ENCODE measurements at places on chromosomes 4 and X.

DNA sequence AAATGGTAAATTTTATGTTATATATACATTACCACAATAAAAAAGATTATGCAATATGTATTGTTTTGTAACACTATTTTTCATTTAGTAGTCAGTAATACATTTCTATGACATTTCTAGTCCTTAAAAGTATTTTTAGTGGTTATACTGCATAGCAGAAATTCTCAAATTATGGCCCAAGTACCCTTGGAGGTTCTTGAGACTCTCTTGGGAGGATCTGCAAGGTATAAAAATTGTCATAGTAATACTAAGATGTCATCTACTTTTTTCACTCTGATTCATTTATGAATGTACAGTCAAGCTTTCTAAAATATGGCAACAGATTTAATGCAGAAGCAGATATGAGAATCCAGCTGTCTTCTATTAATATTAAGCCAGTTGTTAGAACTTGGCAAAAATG is 138.6 kb upstream of the NAP1L5 start:
- no peak for DNase-seq

DNA sequence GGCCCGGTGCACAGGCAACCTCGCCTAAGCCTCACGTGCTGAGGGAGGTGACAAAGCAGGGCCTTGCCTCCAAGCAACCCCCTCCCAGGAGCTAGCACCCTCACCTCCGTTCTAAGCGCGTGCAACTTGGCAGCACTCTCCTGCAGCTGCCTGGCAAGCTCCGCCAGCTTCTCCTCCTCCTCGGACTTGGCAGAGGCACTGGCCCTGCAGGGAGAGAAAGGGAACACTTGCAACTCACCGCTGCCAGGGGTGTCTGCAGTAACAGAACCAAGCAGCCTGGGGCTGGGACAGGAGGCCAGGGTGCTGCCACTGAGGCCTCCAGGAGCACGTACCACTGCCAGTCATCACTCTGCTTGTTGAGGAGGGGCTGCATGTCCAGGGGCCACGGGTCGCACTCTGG is 10.3 kb upstream of the TREX2 start:
- no peak for DNase-seq

- no peak for DNase-seq
Observed at GRCh38 chrX:10395643-10396042, 224.7 kb downstream of the MID1 start.

- DNase-seq, result no peak
Observed at GRCh38 chr4:121243485-121243884, 79.4 kb upstream of the TNIP3 start.

GRCh38 chr4:177308125-177308524 is 1.5 kb upstream of the NEIL3 start:
- DNase-seq, result no peak

GRCh38 chr4:37889849-37890800 is 759 bp upstream of the TBC1D1 start:
- no peak for DNase-seq

DNA sequence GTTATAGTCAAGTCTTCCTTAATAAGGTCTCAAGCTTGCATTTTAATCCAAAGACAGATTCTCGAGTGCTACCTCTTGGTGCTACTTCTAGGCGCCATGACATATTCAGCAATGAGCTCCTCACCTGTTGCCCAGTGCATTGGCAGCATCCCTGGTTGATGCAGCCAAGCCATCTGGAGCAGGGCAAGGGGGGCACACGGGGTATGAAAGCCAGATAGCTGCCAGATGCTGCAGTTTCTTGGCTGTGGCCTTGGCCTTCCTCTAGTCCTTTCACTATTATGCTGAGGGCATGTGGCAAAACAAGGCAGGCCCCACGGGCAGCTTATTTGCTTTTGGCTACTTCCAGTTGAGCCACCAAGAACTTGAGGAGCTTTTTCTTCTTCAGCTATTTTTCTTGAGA is 168.6 kb upstream of the PGRMC2 start:
- no peak for DNase-seq

- DNase-seq, result no peak
Observed at GRCh38 chr4:84800256-84800655, 166.2 kb downstream of the WDFY3 start.

DNA sequence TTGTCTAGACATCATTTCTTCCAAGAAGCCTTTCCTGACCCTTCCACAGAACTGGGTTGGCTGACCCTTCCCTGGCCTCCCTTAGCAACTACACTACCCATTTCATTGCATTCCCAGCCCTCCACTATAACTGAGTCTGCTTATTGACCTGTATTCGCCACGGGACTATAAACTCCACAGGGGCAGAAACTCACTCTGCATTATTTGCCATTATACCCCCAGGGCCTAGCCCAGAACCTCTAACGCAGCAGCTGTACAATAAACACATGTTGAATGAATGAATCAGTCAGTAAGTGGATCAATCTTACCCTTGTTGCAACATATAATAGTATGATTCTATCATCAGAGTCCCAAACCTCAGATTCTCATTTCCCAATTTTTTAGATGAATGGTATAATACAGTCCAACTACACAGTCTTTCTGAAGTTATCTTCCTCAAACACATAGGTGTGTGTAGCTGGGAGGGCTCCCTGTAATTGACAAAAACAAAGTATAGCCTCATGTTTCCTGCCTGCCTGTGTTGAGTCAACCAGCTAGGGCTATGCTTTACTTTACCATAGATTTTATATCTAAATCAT is 209.3 kb downstream of the CHIC2 start:
- DNase-seq, result no peak

DNA sequence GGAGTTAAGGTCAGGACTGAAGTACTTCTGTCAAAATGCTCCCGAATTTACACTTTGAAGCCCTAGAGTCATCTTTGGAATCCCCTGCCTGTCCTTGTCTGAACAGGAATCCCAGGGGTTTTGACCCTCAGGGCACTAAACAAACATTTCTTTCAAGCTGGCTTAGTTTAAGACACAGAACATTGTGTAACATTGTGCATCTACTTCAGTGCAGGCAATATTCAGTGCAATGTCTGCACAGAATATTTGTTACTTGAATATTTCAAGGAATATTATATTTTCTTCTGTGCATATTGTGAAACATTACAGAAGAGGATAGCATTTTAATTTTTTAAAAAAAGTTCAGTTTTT is 763.4 kb downstream of the PCDH18 start:
- DNase-seq, result no peak

GRCh38 chr4:84750960-84751283 is 168.0 kb downstream of the CDS1 start:
- DNase-seq, result no peak

DNA sequence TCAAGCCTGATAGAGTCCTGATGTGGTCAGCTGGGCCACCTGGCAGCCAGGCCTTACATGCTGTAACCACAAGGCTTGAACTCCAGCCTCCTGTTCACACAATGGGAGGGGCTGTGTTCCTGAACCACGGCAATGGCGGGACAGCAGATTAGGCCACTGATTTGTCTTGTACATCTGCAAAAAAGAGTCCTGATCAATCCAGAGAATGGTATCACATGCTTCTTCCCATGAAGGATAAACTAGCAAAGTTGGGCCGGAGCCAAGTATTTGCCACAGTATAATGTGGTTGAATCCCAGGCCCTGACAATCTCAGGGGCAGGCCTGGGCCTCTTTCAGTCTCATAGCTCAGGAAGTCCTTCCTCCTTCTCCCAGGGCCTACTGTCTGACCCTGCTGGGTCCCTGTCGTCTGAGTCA is 2182.5 kb upstream of the AGA start:
- DNase-seq, result no peak

GRCh38 chr4:69057620-69058409 is 38.5 kb upstream of the UGT2B7 start:
- DNase-seq, result peak; percentile 22

GRCh38 chr4:150329373-150329772 is 251.1 kb downstream of the DCLK2 start:
- no peak for DNase-seq

- DNase-seq, result no peak
Observed at GRCh38 chrX:94831364-94831763, 1157.4 kb downstream of the FAM133A start.

GRCh38 chrX:16739574-16739973 is 20.2 kb downstream of the SYAP1 start:
- no peak for DNase-seq

DNA sequence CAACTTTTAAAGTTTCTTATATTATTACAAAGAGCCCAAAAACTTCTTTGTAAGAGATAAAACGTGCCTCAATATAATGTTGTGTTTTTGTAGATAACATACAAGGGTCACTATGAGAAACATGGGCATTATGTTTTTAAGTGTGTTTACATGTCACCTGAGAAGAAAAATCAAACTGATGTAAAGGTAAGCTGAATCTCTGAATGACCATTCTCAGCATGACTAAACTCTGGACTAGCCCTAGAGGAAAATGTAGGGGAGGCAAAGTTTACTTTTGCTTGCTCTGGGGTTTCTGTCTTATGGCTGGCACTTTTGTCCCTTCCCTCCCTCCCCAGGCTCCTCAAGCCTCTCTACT is 6.8 kb downstream of the MEPE start:
- no peak for DNase-seq

- no peak for DNase-seq
Observed at GRCh38 chrX:15150586-15150985, 119.3 kb downstream of the ASB9 start.

- DNase-seq, result peak; percentile 13
Observed at GRCh38 chrX:141176586-141177451, at the start of gene LDOC1. Gene LDOC1 (minus strand): TSS chrX:141177129. CDS start chrX:141177021, 108 bp downstream.

GRCh38 chrX:27619459-27619858 is 29.3 kb downstream of the DCAF8L2 start:
- DNase-seq, result no peak

DNA sequence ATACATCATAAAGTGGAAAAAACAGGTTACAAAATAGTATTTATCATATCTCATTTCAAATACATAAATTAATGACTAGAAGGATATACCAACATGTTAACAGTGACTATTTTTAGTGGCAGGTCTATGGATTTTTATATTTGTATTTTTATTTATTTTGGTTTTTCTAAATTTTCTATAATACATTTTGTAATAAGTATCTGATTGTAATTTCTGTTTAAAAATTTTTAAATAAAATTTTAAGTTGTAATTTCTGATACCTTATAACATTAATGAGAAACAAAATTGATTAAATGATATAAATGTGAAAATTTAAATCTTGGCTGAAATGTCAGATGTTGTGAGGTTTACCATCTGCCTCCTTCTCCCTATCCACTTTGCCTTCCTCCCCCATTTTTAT is 2.5 kb downstream of the NONO start:
- no peak for DNase-seq

GRCh38 chr4:68368691-68369131 is 18.8 kb upstream of the YTHDC1 start:
- DNase-seq, result no peak

DNA sequence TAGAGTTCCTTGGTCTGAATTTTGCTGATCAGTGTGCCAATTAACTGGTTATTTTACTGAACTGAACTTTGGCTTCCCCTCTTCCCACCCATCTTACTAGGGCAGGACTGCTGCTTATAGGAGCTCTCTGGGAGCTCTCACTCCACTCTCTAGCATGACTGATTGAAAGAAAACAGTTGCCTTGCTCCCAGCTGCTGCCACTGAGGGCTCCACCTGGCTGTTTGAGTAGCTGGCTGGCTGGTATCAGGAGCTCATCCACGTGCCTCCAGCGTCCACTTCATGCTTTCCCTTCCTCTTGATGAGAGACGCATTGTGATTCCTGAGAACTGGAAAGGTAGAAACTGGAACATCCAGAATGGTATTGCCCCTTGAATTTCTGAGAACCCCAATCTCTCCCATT is 73.0 kb upstream of the KLHL13 start:
- DNase-seq, result no peak

GRCh38 chr4:10737337-10737736 is 52.8 kb upstream of the CLNK start:
- DNase-seq, result no peak

DNA sequence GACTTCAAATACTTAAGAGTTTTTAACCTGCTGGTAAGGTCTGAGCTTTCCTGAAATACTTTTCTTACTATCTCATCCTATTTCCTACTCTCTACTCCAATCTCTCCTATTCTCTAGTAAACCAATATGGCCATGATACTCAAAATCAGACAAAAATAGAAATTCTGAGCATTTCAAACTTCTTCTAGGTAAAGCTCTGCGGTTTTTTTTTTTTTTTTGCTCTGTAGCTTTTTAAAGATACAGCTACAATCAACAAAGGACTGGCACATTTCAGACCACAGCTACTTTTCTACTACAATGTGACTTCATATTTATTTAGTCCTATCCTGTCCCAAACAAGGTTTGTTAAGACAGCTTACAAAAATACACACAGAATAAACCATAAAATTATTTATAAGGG is 31.1 kb downstream of the MAML3 start:
- DNase-seq, result no peak

GRCh38 chr4:10998846-10999245 is 314.3 kb upstream of the CLNK start:
- no peak for DNase-seq

- DNase-seq, result no peak
Observed at GRCh38 chrX:10856797-10857196, 236.4 kb upstream of the MID1 start.

- no peak for DNase-seq
Observed at GRCh38 chr4:17502756-17503155, 9.1 kb downstream of the QDPR start.

- DNase-seq, result no peak
Observed at GRCh38 chr4:28334249-28334648, 1473.6 kb downstream of the STIM2 start.

DNA sequence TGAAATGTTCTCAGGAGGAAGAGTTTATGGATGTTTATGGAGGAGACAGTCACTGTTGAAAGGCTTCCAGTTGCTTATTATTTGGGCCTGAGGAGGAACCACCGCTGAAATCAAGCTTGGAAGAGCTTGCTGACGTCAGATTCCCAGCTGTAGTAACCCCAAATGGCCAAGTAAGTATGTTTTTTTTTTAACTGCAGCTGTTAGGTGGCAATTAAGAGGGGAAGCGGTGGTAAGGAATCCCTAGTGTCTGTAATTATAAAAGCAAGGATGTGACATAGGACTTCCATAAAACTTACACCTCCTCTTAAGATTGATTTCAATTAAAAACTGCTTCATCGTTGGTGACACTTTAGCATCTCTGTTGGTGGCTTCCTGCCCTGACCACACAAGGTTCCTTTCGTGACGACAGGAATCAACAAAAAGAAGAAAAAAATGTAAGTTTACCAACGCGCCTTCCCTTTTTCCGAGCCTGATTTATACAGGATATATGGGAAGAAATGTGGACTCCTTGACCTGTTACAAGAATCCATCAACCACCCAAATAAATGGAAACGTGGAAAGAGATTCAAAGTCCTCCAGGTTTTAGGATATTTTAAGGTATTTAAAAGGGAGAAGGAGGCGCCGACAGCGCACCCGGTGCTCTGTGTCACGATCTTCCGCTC is 884 bp downstream of the RELL1 start:
- DNase-seq, result no peak

GRCh38 chr4:88212253-88212561 is 53.8 kb upstream of the ABCG2 start:
- no peak for DNase-seq

- DNase-seq, result no peak
Observed at GRCh38 chr4:77153006-77153405, 4.0 kb upstream of the CCNG2 start.

DNA sequence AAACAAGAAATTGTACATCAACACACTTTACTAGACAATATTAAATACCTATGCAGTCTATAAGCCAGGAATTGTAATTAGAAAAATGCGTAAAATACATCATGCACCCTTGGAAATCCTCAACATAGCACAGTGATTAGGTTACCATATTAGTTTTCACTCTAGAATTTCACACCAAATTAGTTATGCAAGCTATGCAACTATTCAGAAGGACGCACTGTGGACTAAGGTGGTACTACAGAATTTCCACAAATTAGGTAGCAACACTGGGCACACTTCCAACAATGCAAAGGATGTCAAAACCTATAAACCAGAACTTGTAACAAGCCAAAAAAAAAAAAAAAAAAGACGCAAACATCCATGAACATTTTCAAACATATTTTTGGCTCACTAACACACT is 71.1 kb upstream of the ZCCHC13 start:
- DNase-seq, result no peak

Measured in GM10248 (cell line).